Tongue (tissue), 3 donors: ENCODE measurements at places on chromosomes 11 and 22. TPM values are rescaled to one million over a fixed set of nuclear protein-coding genes. Genes with fewer than 3 reads are reported as not detected.

DNA sequence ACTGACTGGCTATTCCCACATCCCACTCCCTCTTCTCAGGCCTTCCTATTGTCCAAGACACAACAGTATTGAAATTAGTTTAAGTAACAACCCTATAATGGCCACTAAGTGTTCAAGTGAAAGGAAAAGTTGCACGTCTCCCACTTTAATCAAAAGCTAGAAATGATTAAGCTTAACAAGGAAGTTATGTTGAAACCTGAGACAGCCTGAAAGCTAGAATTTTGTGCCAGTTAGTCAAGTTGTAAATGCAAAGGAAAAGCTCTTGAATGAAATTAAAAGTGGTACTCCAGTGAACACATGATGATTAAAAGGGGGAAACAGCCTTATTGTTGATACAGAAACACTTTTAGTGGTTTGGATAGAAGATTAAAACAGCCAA is 332.7 kb downstream of the CASP12 start:
- no peak for DNase-seq

- no peak for DNase-seq
Observed at GRCh38 chr22:36831206-36831605, 14.4 kb upstream of the PVALB start.

DNA sequence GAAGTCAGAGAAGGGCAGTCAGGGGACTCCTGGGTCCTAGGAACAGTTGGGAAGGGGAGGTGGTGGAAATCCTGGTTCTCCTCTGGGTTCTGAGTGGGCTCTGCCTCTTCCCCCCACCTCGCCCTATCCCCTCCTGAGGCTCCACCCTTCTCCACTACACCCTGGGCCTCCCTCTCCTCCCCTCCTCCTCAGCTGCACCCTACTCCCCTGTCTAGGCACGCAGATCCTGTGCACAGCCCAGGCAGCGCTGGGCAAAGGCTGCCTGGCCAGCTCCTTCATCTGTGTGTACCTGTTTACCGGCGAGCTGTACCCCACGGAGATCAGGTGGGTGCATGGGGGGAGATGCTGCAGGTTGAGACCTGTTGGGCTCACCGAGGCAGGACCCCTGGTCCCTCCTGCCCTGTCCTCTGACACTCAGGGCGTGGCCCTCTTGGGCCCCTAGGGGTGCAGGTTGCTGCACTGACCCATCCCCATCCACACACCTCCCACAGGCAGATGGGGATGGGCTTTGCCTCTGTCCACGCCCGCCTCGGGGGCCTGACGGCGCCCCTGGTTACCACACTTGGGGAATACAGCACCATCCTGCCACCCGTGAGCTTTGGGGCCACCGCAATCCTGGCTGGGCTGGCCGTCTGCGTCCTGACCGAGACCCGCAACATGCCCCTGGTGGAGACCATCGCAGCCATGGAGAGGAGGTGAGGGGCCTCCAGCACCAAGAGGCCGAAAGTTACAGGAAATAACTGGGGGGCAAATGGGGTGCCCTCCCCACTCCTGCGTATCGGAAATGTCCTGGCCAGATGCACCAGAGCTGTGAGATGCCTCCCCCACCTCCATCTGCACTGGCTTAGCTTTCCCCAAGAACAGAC is 25.3 kb upstream of the POLA2 start:
- no peak for DNase-seq

STK33 gene
- total RNA-seq, result 8.2 TPM

- no peak for DNase-seq
Observed at GRCh38 chr11:36345535-36346141, 49.5 kb downstream of the PRR5L start.

GRCh38 chr11:117583063-117583801 is 213.8 kb downstream of the DSCAML1 start:
- peak; percentile 12 for DNase-seq

DNA sequence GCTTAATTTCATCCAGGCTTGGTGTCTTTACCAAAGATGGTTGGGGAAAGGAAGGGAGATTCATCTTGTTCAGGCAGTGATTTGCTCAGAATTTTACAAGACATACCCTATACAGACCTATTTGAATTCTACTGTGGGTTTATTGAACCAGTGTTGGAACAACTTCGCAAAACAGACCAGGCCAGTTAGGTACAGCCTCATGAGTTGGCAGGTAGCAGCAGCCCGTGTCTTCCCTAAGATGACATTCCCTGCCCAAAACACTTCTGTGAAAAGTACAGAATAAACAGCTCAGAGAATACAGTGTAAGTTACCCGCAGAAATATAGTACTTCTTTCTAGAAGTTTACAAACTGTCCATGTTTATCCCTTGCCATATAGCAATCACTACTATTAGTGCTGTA is 102.4 kb upstream of the GAL start:
- DNase-seq, result no peak

GRCh38 chr11:15780382-15780781 is 576.0 kb downstream of the SOX6 start:
- DNase-seq, result peak; percentile 81

- peak; percentile 8 for DNase-seq
Observed at GRCh38 chr11:106950067-106950491, 68.2 kb downstream of the GUCY1A2 start.

DNA sequence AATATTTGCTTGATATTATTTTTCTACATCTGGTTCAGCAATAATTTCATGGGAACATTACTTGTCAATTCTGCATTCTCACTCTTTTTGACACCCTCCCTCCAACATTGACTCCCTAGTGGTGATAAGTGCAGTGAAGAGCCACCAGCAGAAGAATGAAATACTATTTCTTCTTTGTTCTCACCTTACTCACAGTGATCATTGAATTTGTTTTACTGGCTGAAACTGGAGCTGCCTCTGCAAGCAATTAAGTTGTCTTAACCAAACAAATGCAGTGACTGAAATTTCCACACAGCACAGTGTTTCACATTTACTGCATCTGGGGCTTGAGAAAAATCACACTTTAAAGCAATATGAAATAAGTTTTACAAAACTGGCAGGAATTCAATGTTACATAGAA is 189.8 kb downstream of the JRKL start:
- DNase-seq, result peak; percentile 6

DNA sequence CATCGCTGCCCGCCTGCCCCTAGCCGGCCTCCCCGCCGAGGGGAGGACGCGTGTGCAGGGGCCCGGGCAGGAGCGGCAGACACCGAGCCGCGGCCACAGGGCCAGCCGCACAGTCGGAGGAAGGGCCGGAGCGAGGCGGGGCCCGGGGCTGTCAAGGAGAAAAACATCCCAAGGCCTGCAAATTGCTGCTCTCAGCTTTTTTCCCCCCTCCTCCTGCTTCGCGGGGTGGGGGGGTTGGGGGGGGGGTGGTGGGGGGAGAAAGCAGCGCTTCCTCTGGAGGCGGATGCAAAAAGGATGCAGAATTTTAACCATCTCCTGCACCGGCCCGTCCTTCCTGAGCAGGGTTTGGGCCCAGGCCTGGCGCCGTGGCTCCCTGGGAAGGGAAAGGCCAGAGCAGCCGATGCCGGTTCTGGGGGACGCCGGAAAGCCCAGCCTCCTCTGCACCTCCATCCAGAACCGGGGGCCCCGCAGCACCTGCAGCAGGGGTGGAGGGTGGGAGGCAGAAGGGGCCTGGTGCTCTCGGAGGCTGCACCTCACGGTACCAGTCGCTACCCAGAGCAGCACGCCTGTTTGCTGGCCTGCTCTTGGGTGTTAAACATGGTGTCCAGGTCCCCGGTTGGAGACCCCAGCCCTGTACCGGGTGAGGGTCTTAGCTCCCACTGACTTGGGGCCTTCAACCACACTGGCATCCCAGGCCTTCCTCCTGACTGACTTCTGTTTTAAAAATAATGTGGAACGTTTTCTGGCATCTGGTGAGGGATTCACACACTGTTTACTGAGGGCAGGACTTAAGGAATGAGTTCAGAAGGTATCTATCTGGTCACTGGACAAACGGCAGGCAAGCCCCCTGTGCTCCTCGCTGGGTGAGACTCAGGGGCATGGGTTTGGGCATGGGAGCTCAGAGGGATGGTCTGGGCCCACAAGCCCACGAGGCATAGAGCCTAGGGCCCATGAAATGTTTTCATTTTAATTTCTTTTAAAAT is 77.4 kb upstream of the WNT7B start:
- peak; percentile 81 for DNase-seq

ANO9 gene
- total RNA-seq, result 2.1 TPM

RHOG gene
- 17.2 TPM for total RNA-seq

NARS2 gene
- total RNA-seq, result 27.8 TPM

MMP11 gene
- 10.8 TPM for total RNA-seq

CPT1B gene
- 57.4 TPM for total RNA-seq

GRCh38 chr11:44632466-44633123 is 67.1 kb downstream of the CD82 start:
- no peak for DNase-seq

DNA sequence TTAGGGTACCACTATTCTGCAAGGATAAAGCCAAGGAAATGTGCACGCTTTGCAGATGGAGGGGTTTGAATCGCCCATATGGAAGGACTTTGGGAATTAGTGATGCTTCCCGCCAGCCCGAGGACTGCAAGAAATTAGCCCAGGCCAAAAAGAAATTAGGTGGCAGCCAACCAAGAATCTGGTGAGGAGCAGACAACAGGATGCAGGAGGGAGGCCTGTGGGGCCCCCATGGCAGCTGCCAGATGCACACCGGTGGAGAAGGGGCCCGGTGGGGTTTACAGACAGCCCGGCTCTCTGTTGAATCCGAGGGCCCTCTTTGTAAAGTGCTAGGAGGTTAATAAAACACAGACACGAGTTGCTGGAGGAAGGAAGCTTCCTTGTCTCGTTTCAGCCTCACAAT is 73.5 kb downstream of the TIMP3 start:
- DNase-seq, result peak; percentile 90

- peak; percentile 90 for DNase-seq
Observed at GRCh38 chr22:36332623-36333332, 55.0 kb downstream of the MYH9 start.

DNA sequence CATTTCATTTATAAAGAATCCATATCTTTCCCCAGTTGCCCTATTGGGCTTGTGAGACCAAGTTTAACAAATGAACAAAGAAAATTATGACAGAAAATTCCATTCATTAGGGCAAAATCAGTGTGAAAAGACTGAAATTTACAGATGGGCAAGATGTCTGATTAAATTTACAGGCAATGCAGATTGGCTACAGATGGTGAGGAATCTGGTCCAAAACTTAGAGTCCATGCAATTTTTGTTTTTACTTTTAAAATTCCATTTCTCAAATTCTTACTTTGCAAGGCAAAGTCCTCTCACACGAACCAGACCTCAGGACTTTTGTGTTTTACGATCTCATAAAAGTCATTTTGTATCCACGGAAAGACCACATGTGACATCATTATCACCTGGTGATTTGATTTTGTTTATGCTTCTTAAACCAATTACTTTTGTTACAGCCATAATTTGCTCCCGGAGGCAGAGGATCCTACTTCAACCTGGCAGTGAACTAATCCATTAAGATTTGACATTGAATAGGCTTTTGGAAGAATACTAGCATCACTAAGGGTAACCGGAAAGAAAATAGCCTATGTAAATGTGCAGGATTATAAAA is 843.7 kb upstream of the CHORDC1 start:
- no peak for DNase-seq

DNA sequence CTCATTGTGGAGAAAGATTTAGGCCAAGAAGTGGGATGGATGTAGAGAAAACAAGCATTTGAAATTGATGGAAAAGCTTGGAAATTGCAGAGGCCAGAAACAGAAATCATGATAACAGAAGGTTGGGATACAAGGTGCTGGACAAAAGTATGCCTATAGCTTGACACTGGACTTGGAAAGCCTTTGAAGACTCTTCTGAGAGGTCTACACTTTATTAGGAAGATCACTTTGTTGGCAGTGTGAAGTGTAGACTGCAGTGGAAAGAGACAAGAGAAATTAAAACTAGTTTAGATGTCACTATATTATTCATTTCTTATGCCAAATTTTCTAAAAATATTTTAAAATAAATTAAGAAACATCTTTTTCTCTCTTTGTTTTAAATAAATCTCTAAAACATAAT is 59.1 kb downstream of the KIF18A start:
- no peak for DNase-seq

- DNase-seq, result no peak
Observed at GRCh38 chr11:11763796-11764422, 77.9 kb upstream of the USP47 start.

- DNase-seq, result no peak
Observed at GRCh38 chr11:16098526-16099205, 257.7 kb downstream of the SOX6 start.

UFD1 gene
- 33.8 TPM for total RNA-seq

DNA sequence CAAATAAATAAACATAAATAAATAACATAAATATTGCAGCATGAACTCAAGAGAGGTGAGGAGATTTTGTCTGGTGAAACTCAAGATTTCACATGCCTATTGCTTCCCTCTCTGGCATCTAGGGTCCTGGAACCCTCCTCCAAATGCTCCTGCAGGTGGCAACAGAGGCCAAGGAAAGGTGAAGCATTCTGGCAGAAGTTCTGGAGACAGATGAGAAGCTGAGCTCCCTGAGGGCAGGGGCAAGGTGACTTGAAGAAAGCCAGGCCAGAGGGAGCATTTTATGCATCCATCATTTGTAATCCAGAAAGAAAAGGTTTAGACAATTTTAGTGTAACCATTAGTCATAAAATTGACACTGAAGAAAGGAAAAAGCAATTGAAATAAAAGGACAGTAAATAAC is 64.9 kb downstream of the ENDOD1 start:
- DNase-seq, result peak; percentile 80

BAIAP2L2 gene
- not detected for total RNA-seq

DNA sequence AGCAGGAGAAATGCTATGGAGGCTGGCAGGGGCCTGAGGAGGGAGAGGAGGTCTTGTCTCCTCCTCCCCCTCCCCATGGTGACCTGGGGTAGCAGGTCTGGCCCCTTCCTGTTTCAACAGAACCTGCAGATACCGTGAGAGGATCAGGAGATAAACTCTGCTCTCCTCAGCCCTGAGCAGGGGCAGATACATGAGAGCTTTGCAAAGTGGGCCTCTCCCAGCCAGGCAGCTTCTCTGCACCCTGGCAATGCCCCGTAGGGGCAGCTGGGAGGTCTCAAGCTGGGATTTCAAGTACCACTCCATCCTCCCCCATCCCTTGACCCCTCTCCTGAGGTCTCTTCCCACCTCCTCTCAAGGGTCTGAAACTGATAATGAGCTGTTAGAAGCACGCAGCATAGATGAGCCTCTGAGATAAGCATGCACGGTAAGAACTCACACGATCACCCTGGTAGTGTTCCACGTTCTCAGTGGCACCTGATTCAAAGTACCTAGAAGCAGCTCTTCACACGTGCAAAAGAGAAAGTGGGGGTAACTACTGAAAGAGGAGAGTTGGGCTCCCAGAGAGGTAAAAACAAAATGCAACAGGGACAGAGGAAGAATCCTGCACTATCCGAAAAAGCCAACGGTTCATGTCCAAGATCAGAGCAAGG is 4.9 kb upstream of the CCDC86 start:
- DNase-seq, result no peak

RRP7A gene
- 21.0 TPM for total RNA-seq

GRCh38 chr22:23184764-23185113 is 4.4 kb downstream of the BCR start:
- DNase-seq, result peak; percentile 41

OR8D4 gene
- total RNA-seq, result 0.21 TPM

ABCC8 gene
- total RNA-seq, result 7.8 TPM
